ENCODE measurements at places on chromosomes 2 and 18.
A peak's percentile ranks its signal among the peaks of the same experiment; 100 is the strongest.

GRCh38 chr2:17918789-17919188 lies 40.3 kb downstream of the KCNS3 start:
- DNase-seq: no peak

DNA sequence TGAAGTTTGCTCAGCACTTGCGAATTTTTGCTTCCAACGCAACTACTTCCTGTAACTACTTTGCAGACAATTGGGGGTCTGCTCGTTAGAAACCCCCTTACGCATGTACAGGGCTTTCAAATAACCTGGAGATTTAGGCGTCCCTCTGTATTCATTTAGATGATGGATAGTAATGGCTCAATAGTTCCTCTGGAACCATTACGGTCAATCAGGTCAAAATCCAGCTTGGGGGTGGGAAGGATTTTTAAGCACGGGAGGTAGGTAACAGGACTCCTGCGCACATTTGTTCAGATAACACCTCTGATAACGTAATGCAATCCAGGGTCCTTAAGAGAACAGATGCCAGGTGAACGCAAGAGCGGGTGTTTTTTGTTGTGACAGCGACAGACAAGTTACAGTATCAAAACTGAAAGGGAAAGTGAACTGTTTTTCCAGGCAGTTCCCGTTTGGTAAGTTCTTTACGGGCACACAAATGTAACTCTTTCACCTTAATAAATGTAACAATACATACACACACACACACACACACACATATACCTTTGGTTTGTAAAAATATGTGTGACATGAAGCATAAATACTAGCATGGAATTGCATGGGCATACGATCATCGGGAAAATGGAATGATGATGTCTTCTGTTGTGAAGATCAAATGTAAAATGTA lies 3.8 kb upstream of the OSR1 start:
- peak; percentile 37 for DNase-seq

- peak; percentile 31 for DNase-seq
These were observed 235.9 kb downstream of the TFCP2L1 start for GRCh38 chr2:121049131-121049530.

DNA sequence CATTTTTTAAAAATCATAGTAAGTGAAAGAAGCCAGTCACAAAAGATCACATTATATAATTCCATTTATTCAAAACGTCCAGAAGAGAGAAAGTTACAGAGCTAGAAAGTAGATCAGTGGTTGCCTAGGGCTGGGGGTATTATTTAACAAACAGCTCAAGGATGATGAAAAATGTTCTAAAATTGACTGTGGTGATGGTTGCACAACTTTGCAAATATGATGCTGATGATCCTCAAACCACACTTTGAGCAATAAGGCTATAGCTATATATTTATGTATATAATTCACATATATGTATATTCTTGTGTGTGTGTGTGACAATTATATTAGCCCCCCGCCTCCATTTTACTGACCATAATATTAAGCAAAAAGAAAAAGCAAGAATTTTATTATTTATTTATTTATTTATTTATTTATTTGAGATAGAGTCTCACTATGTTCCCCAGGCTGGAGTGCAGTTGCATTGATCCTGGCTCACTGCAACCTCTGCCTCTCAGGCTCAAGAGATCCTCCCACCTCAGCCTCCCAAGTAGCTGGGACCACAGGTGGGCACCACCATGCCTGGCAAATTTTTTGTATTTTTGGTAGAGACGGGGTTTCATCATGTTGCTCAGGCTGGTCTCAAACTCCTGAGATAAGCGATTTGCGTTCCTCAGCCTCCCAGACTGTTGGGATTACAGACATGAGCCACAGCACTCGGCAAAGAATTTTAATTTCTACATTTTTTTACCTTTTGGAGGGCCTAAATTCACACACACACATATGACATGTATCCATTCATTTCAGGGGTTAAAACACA lies 1.9 kb downstream of the WDR12 start:
- no peak for DNase-seq

Data from kidney tubule cell (primary cell).